Cerebellar cortex (tissue), 1 donor: ENCODE measurements at places on chromosomes 3 and 15.

GRCh38 chr3:178036451-178037144 is 499.6 kb upstream of the KCNMB2 start:
- no peak for DNase-seq

GRCh38 chr15:61671736-61672135 is 388.5 kb downstream of the VPS13C start:
- DNase-seq: no peak

DNA sequence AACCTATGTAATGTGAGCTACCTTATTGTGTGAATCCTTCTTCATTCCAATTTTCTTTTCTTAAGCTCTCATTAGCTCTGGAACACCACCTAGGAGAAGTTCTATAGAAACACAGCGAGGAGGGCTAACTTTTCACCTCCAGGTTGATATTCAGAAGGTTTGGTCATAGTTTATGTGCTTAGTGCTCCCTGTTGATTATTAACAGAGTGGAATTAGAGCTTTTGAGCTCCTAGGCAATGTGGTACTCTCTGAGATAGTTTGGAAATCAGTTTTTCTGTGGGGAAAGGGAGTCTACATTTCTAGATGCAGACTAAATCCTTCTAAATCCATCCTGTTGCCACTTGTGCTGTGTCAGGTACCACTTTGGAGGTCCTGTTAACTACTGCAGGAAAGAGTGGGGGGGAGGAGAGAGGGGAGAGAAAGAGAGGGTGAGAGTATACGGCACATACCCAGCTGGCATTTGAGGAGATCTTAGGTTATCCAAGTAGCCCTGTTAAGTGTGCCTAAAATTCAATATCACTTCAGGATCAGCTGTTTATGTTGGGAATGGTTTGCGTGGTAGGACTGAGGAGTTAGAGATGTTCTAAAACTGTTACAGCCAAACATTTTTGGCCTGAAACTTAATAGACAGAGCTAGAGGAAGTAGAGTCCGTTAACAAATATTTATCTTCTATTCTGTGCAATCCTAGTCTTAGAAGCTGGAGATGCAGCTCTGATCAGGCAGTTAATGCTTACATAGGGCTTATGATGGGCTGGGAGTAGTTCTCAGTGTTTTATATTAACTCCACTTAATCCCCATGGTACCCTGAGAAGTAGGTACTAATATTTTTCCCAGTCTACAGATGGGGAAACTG is 117.5 kb upstream of the PROK2 start:
- no peak for DNase-seq

- DNase-seq: peak; percentile 57
These were observed 50.8 kb downstream of the GXYLT2 start for GRCh38 chr3:72938471-72939265.

DNA sequence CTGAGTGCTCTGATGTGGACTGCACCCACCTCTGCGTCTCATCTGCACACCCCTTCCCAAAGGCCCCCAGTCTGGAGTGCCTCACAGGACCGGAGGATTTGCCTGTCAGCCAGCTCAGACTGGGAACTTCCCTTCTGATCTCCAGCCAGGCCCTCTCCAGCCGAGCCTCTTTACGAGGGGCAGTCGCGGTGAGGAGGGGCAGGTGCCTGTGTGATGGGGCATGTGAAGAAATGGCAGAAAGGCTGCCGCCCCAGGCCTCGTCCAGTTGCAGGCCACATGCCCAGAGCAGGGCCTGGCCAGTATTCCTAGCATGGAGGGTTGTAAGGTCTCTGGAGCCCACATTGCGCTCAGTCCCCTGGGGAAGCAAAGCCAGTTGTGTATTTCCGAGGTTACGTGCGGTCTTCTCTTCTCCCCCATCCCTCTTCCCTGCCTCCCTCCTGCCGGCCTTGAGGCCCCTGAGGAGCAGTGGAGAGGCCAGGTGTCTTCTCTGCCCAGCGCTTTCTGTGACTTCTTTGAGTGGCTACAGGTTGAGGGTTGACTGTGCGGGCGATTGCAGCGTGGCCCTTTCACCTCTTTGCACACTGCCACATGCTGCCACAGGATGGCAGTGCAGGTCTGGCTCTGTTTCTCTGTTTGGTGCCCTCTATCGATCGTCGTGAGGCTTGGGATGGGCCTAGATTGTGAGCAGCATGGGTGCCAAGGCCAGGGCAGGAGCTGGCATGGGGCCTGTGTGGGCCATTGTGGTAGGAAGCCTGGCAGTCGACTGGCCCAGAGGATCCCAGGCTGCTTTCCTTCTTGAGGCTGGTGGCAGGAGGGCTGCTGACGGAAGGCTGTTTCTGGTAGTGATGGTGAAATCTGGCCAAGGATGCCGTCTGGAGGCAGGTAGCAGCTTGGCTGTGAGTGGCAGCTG is 5.3 kb downstream of the CLK3 start:
- peak; percentile 88 for DNase-seq

- no peak for DNase-seq
These were observed 78.5 kb upstream of the SNRPA1 start for GRCh38 chr15:101373577-101373976.

- peak; percentile 27 for DNase-seq
These were observed 93.5 kb downstream of the FLNB start for GRCh38 chr3:58101499-58102389.

DNA sequence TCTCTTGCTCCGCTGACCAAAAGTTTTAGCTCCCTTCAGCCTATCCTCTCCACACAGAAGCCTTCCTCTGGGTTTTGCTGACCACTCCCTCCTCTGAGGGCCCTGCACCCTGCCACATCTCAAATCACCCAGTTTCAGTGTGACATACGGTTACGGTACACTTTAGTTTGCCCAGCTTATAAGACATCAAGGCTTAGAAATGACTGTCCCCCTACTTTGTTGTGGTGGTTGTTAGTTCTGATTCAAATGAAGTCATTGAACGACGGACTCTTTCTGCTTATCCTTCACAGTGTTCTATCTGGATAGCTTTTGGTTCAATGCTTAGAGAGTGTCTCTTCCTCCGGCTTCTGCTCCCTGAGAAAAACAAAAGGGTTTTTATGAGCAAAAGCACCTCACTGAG is 68.0 kb upstream of the NDUFB4 start:
- no peak for DNase-seq

DNA sequence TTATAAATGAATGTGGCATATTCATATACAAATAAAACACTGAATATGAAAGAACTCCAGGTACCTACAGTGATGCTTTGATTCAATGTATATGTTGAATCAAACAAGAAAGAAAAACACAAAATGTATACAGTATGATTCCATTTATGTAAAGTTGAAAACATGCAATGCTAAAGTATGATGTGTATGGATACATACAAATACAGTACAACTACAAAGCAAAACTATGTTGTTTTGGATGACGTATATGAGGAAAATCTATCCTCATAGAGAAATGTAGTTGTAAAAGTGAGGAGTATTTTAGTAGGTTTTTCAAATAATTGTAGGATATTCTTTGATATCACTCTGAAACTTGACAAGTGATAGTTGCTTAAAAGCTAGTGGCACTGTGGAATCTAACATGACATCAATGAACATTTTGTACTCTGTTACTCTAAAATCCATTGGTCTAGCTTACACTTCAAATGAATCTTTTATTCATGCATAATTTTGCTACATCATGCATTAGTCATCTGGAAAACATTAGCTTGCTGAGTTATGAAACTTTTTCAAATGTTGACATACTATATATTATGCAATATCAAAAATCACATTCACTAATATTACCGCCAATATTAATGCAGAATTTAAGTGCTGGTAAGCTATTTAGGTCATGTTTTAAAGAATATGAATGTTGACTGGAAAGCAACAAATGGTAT is 278.1 kb upstream of the CHRNA7 start:
- no peak for DNase-seq

- DNase-seq: no peak
These were observed 130.5 kb upstream of the NR2E3 start for GRCh38 chr15:71679793-71680353.

GRCh38 chr3:58111513-58112184 is 99.1 kb downstream of the DNASE1L3 start:
- DNase-seq: no peak

GRCh38 chr15:48190932-48191573 is 412 bp upstream of the CTXN2 start:
- peak; percentile 79 for DNase-seq

GRCh38 chr15:39153058-39153714 is 427.7 kb upstream of the THBS1 start:
- no peak for DNase-seq

DNA sequence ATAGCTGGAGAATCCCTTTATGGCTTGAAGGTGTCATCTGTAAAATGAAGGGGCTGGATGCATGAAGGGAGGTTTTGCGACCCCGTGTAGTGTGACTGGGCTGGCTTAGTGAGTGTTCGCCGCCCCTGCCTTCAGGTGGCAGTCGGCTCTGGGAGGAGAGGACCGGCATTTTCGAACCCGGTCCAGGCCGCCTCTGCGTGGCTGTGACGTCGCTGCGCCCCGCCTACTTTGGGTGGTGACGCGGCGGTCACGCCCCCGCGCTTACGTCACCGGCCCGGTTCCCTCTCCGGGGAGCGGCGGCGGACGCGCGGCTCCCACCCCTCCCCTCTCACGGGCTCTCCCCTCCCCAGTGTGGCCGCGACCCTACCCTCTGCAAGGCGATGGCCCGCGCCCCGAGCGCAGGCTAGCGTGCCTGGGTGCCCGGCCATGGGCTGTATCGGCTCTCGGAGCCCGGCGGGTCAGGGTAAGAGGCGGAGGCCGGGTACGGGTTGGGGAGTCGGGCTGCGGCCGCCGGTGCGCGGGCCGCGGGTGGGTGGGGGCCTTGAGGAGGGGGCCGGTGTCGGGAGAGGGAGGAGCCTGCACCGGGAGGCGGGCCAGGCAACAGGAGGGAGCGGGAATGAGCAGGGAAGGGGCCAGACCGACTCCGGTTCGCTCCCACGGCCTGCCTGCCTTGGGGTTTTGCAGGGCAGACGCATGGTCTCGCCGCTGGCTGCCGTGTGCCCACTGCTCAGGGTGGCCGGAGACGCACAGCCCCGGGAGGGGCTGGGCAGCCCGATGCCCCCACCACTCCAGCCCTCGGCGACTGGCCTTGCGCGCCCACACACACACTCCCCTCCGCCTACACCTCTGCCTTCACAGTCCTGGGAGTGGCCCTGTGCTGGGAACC is 1.5 kb upstream of the FAM131A start:
- peak; percentile 83 for DNase-seq

DNA sequence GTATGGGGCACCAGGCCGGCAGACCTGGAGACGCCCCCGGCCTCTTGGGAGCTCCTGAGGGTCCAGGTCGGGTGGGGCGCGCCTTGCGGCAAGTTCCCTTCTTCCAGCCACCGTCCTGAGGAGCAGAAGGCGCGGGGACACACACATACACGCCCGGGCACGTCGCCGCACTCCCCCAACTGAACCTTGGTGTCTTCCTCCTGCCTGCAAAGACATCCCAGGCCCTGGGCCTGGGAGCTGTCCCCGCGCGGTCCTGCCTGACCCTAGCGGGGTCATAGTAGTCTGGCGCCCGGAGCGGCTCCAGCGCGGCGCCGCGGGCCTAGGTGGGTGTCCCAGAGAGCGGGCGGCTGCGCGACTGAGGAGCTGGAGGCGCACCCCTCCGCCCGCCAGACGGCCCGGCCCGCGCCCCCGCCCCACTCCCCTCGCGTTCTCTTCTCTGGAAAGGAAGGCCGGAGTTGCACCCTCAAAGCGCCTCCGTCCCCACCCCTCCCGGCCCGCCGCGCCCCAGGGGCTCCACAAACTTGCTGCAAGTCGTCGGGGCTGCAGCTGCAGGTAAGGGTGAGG is 185.9 kb upstream of the LINGO1 start:
- no peak for DNase-seq

DNA sequence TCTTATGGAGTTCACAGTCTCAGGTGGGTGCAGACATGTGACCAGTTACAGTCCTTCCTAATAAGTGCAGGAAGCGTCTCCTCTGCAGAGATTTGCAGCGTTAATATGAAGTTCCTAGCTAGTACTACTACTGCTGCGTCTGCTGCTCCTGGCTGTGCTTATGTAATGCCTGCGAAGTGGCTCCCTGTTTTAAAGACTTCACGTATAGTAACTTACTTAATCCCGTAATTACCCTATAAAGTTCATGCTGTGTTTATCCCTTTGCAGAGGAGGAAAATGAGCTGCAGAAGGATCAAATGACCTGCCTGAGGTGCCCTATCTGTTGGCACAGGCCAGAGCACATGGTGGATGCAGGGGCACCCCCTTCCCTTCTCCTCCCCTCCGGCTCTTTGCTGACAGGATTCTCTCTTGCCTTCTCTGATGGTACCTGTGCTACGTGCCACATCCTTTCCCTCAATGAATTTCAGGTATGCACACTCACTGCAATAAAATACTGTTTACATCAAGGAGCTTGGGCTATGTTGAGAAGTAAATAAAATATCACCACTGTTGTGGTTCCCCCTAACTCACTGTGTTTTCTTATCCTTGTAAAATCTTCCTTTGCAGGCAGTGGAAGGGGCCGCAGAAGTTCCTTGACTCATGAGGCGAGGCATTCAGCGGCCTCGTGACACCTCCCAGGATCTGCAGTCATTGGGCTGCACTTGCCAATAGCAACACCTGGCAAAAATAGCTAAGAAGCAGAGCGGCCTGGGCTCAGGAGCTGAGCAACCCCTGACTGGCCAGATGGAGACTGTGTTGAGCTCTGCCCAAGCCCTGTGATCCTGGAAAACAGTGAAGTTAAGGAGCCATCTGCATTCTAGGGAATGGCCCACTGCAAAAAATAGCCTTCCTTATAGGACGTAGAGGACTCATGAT is 188.9 kb upstream of the ATP10A start:
- peak; percentile 92 for DNase-seq

- DNase-seq: no peak
These were observed 10.0 kb downstream of the ATP13A3 start for GRCh38 chr3:194476784-194477183.

GRCh38 chr15:71469413-71469812 is 340.9 kb upstream of the NR2E3 start:
- no peak for DNase-seq

DNA sequence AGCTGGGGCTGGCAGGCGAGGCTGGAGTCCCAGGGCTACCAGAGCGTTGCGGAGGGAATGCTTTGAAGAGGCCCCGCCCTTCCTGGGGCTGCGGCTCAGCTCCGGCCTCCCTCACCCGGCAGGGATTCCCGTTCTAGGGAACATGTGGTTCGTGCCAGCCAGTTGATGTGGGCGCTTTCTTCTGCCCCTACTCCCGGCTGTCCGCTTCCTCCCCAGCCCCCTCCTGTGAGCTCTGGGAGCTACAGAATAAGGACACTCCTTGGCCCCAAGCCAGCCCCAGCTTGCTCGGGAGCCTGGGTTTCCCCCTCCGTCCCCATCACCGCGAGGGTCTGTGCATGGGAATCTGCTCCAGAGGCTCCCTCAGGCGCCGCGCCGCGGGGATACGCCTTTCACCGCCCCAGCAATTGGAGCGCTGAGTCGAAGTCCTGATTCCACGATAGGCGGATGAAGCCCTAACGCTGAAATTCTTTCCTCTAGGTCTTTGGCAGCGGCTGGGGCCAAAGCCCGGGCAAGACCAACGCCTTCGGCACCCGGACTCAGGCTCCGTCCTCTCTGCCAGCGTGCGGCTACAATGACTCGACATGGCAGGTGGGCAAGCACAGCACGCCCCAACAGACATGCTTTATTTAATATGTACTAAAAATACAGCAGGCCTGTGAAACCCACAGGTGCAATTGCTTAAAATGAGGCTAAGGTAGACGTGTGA is 69.5 kb downstream of the KLF15 start:
- DNase-seq: peak; percentile 63

DNA sequence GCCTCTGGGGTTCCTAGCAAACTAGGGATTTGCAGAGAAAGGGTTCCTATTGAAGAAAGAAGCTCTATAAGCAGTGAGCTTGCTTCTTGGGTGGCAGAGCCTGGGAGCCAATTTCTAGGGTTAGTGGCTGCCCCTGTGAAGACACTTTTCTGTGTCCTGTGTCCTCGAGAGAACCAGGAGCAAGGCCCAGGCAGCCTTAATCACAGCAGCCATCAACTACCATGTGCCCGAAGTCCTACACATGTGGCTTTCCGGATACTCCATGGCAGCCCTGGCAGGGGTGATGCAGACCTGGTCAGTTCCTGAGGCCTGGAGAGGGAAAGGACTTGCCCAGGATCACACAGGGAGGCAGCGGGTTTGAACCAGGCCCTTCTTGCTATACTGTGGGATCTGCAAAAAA is 27.7 kb upstream of the TSPAN3 start:
- no peak for DNase-seq
